ENCODE measurements at places on chromosomes 13 and 19.

GRCh38 chr19:35155441-35155840 is 906 bp downstream of the FXYD5 start:
- DNase-seq, result no peak

GRCh38 chr19:54420068-54420382 is 4.8 kb downstream of the TTYH1 start:
- DNase-seq, result no peak

DNA sequence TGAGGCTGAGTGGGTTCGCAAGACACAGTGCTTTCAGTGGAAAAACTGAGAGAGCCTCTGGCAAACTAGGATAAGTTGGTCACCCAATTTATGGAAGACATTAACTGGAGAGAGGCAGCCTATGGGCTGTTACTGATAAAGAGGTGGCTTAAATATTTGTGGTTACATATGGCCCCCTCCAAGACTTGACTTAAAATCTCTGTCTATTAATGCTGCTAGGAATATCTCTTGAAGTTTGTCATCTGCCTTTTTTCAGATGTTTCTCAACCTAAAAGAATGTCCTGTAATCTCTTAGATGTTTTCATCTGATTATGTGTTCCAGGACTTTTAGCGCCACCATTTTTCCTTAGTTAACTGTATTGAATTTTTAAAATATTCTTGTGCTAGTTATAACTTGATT is 54.6 kb downstream of the NAA16 start:
- no peak for DNase-seq

DNA sequence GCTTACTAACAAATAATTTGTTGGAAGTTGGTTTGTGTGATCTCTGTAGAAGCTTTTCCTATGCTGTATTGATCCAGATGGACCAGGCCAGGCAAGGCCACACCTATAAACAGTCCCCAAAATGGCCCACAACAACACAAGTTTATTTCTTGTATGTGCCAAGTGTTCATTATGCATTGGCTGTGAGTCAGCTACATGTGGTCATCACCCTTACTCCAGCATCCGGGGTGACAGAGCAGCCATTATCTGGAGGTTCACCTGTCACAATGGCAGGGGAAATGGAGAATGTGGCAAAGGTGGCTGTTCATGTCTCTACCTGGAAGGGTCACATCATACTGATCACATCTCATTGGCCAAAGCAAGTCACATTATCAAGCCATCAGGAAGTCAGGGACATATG is 164.3 kb downstream of the DCT start:
- no peak for DNase-seq

Measured in stimulated activated naive B cell treated with anti-CD40 and anti-IgM and Interleukin-4, amounts not matched to agents 10 μg/mL and 1 μg/mL and 100 μg/mL, for 72 hours (primary cell).